ENCODE measurements at places on chromosomes 7 and 10.

- DNase-seq: no peak
Measured at GRCh38 chr10:58994226-58995057, 182.0 kb upstream of the PHYHIPL start.

DNA sequence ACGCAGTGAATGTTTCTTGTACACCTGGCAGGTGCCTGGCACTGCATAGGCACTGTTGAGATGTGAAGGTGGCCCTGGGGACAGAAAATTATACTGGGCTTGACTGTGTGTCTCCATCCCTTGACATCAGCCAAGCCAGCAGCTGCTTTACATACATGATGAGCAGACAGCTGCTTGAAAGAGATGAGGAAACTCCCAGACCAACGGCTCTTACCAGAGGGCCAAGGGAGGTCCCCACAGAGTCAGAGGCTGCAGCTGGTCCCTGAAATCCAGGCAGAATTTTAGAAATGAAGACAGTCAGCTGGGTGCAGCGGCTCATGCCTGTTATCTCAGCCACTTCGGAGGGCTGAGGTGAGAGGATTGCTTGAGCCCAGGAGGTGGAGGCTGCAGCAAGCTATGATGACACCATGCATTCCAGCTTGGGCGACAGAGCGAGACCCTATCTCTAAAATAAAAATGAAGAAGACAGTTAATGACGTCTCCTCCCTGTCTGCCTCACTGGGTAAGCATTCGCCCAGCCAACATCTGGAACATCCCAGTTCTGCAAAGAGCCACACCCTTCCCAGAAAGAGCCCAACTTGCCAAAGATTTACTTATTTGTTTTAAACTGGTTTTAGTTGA is 17.6 kb downstream of the LIMK1 start:
- no peak for DNase-seq

- no peak for DNase-seq
Measured at GRCh38 chr10:75825661-75826060, 394.2 kb downstream of the LRMDA start.

- DNase-seq: no peak
Measured at GRCh38 chr10:4343873-4344272, 482.1 kb upstream of the AKR1E2 start.

- DNase-seq: no peak
Measured at GRCh38 chr10:12766223-12766622, 235.3 kb downstream of the CCDC3 start.

DNA sequence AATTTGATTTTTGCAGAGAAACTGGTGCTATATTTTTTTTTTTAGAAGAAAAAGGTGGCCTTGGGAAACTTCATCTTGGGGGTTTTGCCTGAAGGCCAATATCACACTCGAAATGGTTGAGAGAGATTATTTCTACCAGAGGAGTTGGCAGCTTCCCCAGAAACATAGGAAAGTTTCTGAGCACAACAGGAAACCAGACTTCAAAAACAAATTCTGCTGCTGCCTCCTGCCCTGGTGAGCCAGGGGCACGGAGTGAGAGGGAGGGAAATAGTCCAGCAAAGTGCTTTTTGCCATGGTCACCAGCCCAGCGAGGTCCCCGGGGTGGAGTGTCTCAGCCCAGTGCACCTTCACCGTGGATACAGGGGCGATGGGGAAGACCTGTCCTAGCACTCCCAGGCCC is 61.1 kb downstream of the FOXI2 start:
- DNase-seq: no peak

- DNase-seq: no peak
Measured at GRCh38 chr10:13788711-13789447, 202.1 kb downstream of the PRPF18 start.

DNA sequence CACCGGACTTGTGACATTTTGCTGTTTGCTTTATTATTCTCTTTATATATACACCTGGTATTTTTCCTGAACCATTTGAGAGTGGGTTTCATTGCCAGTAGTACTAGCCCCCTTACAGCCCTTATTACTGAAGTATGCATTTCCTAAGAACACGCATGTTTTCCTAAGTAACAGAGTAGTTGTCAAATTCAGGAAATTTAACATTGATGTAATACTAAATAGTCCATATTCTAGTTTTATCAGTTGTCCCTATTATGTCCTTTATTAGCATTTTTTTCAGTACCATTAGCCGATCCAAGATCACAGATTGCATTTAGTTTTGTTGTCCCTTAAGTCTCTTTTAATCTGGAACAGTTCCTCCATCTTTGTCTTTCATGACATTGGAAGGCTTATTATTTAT is 8.0 kb downstream of the KMT2E start:
- no peak for DNase-seq

DNA sequence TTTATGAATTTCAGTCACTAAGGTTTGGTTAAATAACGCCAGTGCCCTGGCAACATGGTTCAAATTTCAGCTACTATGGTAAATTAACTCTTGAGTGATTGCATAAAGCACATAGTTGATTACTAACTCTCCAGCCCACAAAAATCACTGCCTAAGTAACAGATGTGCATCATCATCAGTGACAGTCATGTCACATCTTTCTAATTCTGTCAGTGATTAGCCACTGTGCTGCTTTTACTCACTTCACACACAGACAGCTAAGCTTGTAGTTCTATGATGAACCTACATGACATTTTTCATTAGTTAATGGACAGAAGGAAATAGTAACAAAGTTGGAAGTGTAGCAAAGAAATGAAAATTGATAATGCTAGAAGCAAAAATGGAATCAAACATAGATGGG is 108.9 kb downstream of the DNAH11 start:
- no peak for DNase-seq

GRCh38 chr7:149817301-149817771 is 20.8 kb upstream of the ZNF862 start:
- DNase-seq: no peak

DNA sequence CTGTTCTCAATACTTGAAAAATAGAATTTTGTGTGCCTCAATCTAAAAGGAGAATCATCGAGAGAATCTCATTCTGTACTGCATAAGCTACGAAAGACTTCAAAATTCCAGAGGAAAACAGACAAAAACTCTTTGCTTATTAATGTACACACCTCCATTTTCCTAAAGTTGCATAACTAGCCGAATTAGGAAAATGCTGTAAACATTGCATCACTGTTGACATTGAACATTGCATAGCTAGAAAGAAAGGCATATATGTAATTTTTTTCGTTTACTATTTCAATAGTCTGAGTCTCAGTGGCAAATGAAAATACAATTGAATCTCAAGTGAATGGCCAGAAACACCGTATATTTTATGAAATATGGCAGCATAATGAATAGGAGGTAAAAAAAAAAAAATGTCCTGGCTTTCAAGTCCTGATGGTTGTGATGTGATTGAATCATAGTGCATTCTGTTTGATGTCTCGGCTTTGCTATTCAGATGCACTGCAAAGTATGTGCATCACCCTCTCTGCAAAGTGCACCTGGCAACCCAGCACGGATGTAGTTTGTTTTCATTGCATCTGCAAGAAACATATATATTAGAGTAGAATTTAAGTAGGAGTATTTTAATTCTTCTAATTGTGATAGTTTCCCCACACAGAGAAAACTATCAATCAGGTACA is 196.7 kb downstream of the VTI1A start:
- DNase-seq: no peak

- DNase-seq: no peak
Measured at GRCh38 chr10:45180946-45181875, 134.2 kb downstream of the OR13A1 start.

DNA sequence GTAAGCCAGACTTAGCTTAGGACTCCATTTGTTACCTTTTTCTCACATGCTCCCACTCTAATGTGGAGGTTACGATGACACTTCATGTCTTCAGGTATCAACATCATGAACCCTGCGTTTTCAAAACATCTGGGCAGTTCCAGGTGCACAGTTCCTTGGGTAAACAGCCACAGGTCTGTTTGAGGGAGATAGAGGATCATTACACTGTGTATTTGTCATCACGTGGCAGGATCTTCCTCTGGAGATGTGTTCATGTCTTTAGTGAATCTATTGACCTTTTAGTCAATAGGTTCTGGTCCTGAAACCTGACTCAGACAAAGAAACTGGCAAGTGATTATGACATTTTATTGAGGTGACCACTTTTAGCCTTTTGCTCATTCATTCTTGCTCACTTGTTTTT is 145.5 kb downstream of the ANKRD7 start:
- no peak for DNase-seq

DNA sequence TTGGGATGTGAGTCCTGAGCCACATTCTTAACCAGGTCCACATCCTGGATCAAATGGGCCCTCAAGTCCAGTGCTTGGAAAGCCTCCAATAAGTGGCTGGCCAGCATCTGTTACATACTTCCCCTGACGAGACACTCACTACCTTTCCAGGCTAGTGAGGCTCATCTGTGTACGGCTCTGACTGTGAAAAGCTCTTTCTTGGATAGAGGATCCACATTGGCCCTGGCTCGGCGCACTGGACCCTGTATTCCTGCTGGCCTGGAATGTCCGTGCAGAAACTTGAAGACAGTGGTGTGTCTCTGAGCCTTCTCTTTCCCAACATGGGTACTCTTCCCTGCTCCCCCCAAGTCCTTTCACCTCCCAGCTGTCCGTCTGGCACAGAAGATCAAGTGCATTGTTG is 35.5 kb downstream of the MYL10 start:
- DNase-seq: no peak

DNA sequence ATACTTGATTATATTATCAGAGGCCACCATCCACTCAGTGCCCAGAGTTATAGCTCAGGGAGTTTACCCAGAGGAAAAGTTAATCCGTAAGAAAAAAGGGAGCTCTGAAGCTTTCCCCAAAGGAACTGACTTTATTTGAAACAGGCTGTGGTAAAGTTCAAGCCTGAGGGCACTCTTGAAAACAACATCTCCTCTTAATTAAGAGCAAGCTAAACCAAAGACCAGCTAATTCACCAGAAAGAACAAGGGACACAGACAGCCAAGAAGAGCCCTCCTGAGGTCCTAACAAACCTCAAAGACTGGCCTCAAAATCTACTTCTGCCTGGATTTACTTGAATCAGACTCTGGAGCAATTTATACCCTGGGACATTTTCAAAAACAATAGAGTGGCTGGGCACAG is 159.6 kb upstream of the CHST15 start:
- DNase-seq: no peak

DNA sequence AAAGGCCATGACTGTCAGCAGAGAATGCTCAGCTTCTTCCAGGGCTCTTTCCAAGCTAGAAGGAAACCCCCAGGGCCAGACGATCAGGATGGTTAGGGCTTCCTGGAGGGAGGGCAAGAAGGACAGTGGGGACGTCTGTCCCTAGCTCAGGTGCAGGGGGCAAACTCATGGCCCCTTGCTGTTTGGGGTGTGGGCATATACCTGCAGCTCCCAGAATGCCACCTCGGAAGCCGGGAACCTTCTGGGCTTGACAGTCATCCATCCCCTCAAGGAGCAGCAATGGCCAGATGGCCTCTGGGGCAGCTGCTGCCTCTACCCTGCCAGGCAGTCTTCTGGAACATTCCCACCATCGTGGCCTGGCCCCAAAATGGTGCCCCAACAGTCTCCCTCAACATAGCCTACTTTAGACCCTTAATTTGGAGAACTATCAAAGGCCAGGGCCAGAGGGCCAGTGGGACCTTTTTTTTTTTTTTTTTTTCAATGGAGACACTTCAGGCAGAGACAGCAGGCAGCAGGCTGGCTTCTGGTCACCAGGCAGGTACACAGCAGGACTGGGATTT is 40.2 kb upstream of the ZMIZ1 start:
- no peak for DNase-seq

DNA sequence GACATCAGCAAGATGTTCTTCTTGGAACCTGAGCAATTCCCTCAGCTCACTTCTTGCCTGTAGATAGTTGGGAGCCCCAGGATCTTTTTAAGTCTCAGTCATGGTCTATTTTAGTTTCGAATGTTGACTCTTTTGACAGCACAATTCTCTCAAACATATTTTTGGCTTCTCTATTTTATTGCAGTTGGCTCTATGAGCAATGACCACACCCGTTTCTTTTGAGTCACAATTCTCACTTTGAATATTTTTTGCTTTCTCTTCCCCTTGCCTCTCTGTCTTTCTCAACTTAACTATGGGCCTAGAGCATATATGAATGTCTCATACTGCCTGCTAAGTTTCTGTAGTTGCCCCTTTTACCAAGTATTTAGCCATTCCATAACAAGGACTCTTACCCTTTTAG is 222.8 kb downstream of the PTN start:
- no peak for DNase-seq

DNA sequence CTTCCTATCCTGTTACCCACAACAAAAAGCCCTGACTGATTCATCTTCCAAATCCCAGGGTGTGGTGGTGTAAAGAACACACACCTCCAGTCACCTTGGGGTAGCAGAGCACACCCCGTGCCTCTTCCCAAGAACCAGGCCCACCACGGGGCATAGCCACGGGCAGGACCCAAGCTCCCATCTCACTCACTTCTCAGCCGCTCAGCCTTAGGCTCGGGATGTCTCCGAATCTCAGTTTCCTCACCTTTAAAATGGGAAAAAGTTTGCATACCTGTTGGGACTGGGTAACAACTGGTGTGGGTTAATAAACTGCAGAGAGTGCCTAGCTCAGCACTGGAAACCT is 139.0 kb downstream of the FGFR2 start:
- no peak for DNase-seq

- no peak for DNase-seq
Measured at GRCh38 chr7:92730808-92731207, 105.6 kb downstream of the CDK6 start.

DNA sequence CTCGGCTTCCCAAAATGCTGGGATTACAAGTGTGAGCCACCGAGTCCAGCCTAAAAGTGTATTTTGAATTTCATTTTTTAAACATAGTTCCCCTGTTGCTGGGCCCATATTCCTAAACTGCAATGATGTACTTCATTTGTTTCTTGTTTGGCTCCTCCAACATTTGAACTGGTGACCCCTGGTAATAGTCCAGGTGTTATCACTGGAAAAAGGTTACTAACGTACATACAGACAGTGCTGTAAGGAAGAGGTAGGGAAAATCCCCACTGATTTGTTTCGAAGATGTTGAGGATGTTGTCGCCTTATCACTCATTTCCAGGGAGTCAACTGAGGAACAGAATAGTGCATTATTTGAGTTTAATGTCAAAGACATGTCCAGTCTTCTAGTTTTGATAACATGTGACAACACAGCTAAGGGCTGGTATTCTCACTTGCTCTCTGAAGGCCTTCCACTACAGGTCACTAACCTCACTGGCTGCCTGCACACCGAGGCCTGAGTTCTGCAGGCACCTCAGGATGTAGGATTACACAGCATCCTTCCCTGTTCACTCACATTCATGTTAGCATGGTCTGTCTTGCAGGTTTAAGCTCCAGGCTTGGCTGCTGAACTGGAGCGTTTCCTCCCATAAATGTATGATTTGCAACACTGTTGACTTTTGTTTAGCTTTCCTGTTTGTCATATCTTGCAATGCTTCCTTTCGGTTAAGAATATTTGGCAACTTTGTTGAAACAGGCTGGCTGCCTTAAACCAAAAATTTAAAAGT is 362.8 kb downstream of the INHBA start:
- no peak for DNase-seq
